ENCODE measurements at places on chromosomes 11 and 22.

DNA sequence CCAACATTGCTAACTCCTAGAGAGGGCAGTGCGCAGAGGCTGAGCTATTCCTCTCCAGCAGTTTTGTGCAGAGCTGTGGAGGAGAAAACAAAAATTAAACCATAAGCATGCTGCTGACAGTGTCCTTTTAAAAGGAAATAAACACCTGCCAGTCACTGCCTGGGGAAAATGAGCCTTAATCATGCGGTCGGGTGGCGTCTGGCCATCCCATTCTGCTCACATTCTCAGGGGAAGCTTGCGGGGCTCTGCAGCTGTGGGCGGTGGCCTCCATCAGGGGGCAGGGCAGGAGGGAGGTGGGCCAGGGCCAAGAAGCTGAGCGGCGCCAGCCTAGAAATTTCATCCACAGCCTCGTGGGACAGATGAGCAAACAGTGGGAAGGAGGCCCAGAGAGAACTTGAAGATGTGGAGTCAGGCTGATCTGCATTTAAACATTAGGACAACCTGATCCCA, 71.0 kb upstream of the TP53I11 start:
- DNase-seq = no peak

DNA sequence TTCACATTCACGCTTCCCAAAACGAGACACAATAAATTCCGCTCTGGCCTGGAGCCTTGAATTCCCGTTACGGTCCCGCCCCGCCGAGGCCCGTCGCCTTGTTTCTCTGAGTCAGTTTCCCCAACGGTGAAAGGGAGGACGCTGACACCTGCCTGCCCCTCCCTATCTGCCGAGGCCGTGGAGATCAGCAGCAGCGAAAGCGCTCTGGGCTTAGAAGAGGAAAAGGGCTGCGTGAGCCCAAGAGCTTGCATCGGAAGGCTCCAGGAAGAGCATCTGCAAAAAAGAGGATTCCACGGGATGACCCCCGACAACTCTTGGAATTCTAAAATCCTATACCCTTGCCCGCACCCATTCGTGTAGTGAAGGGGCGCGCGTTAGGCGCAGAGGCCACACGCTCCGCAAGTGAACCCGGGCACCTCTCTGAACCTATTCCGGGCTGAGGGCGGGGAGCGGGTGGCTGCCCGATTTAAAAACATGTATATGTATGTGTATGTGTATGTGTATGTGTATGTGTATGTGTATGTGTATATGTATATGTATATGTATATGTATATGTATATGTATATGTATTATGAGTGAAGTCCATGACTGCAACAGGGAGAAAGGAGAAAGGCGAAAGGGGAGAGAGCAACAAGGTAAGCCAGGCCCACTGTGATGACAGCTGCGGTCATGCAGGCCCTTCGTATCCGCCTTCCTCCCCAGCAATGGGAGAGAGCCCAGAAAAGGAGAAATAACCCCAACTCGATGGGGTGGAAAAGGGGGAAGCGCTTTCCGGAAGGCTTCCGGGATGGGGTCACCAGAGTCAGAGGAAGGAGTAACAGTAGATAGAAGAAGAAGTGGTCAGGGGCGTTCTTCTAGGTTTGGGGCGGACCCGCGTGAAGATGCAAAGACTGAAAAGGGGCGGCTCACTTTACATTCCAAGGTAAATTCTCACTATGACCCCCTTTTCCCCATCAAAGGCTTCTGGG, 948 bp upstream of the MRTFA start:
- peak; percentile 68 for DNase-seq

DNA sequence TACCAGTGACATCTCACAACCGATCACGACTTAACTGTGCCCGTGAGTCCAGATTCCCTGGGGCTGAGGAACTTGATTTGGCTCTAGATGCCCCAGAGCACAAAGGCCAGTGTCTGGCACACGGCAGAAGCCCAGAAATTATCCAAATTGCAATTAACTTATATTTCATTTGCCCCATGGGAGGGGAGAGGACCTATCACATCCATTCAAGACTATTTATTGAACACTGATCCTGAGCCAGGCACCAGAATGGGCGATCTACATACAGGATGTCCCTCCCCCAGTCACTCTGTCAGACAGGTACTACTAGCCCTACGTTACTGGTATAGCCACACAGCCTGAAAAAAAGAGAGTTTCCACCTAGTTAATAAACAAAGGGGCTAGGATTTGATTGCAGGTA, 5.1 kb downstream of the DNAL4 start:
- no peak for DNase-seq

DNA sequence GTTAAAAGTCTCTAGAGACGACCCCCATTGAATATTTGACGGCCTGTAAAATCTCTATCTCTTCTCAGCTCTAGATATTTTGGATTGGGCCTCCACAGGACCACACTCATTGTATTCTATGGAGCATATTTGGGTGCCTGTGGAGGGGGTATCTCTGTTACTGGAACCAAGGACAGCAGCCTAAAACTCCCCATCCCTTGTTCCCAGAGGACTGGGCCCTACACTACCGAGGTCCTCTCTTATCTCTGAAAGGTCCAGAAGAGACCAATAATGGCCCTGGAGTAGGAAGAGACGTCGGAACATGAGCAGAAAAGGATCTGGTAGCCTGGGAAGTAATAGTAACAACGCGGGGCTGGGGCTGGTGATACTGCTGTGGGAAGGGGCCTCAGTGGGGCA, 542 bp downstream of the HPS4 start:
- no peak for DNase-seq

- DNase-seq = no peak
Observed at GRCh38 chr11:33059331-33060007, 20.1 kb downstream of the TCP11L1 start.

GRCh38 chr11:93329936-93330445, 551 bp upstream of the DEUP1 start:
- DNase-seq = no peak

DNA sequence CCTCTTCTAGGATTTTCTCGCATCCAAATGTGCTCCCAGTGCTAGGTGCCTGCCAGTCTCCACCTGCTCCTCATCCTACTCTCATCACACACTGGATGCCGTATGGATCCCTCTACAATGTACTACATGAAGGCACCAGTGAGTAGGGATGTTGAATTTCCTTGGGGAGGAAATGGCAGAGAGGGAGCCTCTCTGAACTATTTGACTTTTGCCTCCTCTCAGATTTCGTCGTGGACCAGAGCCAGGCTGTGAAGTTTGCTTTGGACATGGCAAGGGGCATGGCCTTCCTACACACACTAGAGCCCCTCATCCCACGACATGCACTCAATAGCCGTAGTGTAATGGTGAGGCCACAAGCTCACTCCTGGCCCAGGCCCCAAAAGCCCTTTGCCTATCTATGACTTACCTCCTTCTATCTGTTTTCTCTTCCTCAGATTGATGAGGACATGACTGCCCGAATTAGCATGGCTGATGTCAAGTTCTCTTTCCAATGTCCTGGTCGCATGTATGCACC, 2.5 kb downstream of the TAF10 start:
- DNase-seq = peak; percentile 0

GRCh38 chr22:41499624-41500280, 30.8 kb downstream of the ACO2 start:
- no peak for DNase-seq

DNA sequence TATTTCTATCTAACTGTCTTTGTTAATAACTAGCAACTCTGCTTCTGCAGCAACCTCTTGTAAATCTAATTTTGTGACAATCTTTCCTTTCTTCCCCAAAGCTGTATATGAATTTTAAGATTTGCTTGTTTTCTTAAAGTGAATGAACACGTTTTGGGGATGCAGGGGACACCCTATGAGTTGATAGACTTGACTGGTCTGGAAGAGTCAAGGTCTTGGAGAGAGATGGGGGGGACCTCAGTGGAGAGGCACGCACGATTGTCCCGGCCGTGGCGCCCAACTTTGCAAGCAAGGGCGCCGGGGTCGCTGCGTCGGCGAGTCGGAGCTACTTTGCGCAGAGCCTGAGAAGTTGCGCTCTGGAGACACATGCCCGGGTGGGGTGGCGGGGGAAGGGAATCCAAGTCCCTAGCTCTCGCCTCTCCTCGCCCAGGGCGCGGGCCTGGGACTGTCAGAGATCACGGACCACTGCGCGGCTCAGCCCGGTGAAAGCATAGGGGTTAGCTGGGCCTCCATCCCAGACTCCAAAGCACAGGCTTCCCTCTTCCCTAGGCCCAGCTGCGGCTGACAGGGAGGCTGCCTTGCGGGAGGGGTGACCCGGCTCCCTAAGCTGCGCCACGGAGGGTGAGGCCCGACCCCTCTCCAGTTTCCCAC, 854 bp downstream of the ABCC8 start:
- no peak for DNase-seq

All from activated naive CD4-positive, alpha-beta T cell treated with Interleukin-2 at 50 U/mL for 16 hours (primary cell).